H9 (cell line): ENCODE measurements at places on chromosomes 6 and 20. TPM values are rescaled to one million over a fixed set of nuclear protein-coding genes. Genes with fewer than 3 reads are reported as not detected.

The UNC5CL gene
- total RNA-seq: 0.79 and 0.81 TPM in 2 replicates

- peak; percentile 37 for DNase-seq
These were observed 170.7 kb upstream of the MLN start for GRCh38 chr6:33974471-33974870.

- no peak for DNase-seq
These were observed 27.1 kb upstream of the B4GALT5 start for GRCh38 chr20:49740807-49741206.

DNA sequence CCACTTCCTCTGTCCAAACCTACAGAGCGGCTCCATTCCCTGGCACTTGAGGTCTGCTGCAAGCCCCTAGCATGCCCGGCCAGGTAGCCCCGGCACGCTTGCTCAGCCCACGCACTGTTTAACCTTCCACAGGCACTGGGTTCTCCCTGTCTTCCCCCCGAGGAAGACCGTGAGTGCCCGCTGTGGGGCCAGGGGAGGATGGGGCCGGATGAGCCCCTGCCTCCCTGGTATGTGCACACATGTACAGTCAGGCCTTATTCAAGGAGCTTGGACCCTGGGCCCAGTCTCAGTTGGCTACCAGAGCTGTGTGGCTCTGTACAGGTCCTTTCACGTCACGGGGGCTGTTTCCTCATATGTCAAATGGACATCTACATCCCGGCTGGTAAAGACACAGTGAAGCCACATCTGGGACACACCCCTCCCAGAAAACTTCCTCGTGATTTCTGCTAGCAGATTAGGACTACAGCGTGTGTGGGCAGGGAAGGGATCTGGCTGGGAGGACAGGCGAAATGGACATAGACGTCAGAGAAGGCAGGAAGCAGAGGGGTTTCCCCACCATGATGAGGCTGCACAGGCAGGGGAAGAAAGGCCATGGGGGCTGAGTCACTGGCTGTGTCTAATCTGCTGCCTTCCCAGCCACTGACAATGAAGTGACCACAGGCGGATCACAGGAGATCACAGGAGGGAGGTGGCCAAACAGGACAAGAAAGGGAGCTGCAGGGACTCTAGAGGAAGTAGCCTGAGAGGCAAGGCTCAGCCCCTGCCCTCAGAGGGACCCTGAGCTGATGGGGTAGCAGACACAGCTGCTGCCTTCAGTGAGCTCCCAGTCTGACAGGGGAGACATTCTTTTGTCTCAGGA, 62.9 kb downstream of the MRPL14 start:
- DNase-seq: no peak

DNA sequence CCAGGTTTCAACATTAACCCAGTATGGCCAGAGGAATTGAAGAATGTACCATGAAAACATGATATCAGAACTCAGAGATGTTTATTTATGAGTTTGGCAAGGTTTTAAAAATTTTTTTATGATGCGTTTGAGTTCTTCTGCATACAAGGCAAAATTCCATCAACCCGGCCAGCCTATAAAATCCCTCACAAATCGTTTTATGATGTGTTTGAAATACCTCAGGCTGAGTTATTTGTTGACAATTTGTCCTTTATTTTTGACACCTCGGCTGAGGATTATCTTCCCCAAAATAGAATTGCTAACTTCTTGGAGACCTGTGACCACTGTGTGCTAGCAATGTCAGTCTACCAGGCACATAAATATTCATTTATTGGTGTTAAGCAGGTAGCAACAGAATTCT, 91.9 kb upstream of the SLC24A3 start:
- no peak for DNase-seq

DNA sequence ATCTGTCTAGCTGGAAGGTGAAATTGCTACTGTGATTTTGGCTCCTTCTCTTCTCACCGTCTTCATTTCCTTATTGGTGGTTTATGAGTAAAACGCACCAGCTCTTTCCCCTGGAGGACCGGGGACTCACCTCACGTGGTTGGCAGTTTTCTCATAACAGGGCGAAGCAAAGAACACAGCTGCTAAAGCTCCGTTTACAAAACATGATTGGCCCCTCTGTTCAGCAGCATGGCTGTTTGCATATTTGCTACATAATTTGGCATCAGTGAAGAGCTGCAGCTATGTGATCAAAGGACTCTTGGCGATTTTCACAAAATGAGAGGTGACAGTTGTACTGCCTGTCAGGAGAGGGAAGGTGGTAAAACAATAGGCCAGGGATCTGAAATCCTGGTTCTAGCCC, 20.5 kb upstream of the TMEM181 start:
- peak; percentile 8 for DNase-seq

GRCh38 chr6:53583451-53583850, 38.5 kb upstream of the GCLC start:
- no peak for DNase-seq
